Adrenal gland (tissue), 19 donors: ENCODE measurements at places on chromosomes 11 and 22. TPM values are rescaled to one million over a fixed set of nuclear protein-coding genes. Genes with fewer than 3 reads are reported as not detected.

- DNase-seq = no peak
Measured at GRCh38 chr22:40493441-40493840, 123.0 kb downstream of the SGSM3 start.

DNA sequence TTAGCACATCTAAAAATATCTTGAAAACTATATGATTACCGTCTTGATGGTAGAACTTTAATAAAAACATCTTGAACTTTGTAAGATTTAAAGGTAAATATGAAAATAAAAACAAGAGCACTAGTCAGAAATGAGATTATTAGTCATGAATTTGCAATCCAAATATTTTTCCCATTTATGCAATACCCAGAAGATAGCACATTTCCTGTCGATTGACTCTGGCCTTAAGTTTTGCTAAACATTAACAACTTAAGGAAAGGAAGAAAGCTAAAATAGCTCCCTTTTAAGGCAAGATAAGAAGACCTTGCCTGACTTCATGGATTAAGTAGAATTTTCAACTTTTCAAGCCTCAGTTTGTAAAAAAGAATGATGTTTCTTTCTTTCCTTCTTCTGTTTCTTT lies 1374.7 kb upstream of the RAG2 start:
- DNase-seq = no peak

GRCh38 chr11:6417907-6418556 lies 862 bp downstream of the APBB1 start:
- DNase-seq = no peak

DNA sequence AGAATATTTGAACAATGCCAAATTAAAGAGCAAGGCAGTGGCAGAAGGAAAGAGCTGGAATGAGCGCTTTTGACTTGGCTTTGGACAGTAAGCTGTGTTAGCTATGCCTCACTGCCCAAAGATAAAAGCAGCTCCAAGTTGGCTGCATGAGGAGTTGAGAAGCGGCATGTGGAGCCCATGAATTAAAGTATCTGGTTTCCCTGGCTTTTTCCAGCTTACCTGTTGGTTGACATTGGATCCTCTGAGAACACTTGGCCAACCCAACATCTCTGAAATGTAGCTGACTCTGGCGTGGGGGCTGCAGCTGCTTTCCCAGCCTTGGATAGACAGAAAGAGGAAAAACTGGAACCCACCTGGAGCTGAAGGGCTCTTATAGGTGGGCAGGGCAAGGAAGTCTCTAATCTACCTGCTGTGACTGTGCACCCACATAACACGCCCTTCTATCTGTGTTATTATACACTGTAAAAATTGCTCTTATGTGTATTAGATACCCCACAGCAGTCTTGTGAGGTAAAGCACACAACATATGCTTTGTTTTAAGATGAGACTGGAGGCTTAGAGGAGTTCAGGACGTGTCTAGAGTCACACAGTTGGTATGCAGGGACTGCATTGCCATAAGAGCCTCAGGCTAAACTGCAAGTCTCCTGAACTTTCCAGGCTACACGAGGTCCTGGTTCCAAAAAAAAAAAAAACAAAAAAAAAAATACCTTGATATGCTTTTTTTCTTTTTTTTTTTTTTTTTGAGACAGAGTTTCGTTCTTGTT lies 5.8 kb downstream of the UBASH3B start:
- no peak for DNase-seq

- no peak for DNase-seq
Measured at GRCh38 chr11:77060234-77060633, 6.5 kb upstream of the CAPN5 start.

- peak; percentile 31 for DNase-seq
Measured at GRCh38 chr11:109644152-109644551, 222.2 kb downstream of the C11orf87 start.

DNA sequence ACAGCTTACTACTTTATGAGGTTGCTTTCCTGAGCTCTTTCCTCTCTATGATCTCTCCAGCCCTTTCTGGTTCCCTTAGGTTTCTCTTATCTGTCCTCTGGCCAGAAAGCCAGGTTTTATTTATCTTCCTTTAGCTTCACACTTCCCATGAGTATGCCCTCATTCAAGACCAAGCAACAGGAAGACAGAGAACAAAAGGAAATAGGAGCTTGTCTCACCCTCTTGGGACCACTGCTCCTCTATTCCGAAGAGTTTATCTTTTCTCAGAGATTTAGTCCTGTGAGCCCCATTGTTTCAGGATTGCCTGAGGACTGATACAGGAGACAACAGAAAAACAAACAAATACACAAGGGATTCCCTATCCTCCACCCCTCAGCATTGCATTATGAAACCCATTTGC lies 62.4 kb upstream of the CCDC179 start:
- no peak for DNase-seq

DNA sequence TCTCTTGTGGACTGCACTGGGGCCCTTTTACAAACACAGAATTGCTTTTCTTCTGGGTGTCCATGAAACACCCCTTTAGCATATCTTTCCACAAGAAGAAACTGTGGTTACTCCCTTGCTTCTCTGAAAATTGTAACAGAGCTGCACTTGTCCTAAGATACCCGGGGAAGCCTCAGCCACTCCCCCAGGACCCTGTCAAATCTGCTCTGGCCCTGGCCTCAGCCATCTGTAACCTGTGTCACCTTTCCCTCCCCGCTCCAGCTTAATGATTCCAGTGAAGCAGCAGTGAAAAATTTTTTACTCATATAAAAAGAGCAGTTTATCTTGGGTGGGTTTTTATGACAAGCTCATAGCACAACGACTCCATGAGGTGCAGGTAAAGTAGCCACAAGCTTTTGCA lies 3.4 kb upstream of the DUSP18 start:
- DNase-seq = no peak

- peak; percentile 96 for DNase-seq
Measured at GRCh38 chr11:75554258-75555022, 7.6 kb upstream of the SERPINH1 start.

DNA sequence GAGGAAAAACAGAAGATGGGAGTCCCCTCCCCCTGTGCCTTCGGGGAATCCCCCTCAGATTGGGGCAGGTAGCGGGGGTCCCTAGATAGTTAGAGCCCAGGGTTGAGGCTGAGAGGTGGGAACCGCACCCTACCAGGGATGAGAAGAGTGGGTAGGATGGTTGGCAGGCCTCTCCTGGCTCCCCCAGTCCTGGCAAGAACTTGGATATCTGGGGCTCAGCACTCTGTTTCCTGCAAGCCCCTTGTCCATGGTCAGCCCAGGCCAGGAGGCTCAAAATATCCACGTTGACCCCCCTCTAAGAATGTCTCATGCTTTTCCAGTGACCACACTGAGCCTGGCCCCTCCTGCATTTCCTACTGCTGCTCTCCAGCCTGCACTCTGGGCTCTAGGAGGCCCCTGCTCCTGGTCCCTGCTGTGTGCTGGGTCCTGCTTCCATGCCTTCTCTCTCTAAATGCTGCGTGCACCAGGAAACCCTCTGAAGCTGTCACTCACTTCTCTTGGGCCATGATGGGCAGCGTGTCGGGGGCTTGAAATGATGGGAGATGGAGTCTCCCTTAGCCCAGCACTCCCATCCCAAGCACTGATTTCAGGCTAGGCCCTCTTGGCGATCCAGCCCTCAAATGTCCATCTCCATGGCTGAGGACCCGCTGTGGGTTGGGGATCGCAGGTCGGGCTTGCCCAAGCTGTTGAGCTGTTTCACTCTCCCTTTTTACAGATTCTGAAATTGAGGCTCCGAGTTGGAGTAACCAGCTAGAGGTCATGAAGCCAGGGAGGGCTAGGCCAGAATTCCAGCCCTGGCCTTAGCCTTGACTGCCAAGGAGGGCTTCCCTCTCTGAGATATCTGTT lies 2.0 kb downstream of the MAP3K11 start:
- no peak for DNase-seq

- no peak for DNase-seq
Measured at GRCh38 chr11:12285106-12285505, 92.3 kb upstream of the PARVA start.

GRCh38 chr11:19091366-19091765 lies 25.6 kb upstream of the ZDHHC13 start:
- DNase-seq = no peak

DNA sequence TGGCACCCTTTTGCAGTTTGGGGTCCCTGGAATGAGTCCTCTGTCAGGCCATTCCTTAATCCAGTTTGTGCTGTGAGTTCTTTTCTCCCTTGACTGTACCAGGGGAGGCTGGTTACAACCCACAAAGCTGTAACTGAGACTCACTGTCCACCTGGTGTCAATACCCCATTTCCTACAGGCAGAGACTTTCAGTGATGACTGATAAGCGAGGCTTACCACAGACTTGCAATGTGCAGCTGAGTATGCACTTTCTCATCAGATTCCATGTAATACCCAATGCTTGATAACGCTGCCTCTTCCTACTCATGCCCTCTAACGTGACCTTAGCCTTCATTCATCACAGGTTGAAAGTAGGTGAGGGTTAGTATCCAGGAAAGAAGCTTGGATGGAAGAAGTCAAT lies 120.1 kb downstream of the INSC start:
- DNase-seq = no peak

DNA sequence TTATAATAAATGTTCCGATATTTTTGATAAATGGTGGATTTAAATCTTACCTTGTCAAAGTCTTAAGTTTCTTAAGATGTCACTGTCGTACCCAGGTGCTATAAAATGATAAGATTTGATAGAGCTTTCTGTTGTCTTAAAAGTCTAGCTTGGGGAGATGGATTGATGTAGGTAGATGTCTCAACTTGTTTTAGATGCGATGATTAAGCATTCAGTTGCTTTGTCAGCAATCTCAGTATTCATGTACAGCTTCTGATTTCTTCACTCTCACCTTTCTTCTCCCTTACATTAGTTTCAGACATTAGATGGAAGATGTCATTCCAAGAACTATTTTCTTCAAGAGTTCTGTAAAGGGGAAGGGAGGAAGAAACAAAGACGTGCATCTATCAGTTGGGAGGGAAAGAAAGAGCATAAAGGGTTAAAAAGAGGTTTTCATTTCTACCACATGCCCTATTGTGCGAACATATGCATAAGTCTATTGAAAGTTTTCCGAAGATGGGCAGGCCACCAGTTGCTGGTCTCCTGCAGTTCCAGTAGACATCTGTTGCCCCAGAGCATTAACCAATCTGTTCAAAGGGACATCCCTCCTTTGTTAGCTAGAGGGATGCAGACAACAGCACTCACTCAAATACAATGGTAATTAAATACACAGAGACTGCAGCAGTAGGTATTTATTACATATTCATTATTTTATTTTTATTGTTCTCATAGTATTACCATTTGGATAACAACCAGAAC lies 38.4 kb downstream of the ZC3H12C start:
- no peak for DNase-seq

GRCh38 chr22:40383905-40384304 lies 13.5 kb downstream of the SGSM3 start:
- peak; percentile 84 for DNase-seq

GRCh38 chr11:70482529-70482917 lies 84.2 kb downstream of the CTTN start:
- no peak for DNase-seq

DNA sequence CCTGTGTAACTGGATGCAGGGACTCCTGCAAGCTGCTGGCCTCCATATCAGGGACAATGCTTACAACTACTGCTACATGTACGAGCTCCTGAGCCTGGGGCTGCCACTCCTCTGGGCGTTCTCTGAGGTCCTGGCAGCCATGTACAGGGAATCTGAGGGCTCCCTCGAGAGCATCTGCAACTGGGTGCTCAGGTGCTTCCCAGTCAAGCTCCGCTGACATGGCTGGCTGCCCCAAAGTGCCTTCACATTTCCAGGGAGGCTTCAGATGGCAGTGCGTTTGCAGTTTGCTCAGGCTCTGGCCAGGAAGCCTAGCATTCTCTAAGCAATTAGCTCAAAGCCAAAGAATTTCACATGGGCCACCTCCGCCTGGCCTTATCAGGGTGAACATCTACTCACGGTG lies 117.4 kb upstream of the PARVA start:
- no peak for DNase-seq

GRCh38 chr22:23516304-23516703 lies 63.8 kb downstream of the IGLL1 start:
- no peak for DNase-seq

DNA sequence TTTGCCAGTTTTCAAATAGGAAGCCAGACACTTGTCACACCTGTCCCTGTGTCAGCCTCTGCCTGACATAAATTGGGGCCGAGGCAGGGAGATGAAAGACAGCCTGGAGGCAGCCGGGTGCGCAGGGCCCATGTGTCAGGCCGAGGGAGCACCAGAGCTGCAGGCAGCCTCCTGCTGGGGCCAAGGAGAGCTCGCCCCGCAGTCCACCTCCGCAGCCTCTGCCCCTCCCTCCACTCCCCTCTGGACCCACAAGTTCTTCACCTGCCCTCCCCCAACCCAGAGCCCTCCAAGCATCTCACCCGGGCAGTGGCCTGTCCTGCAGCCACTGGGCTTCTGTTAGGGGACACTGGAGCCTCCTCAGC lies 8.8 kb downstream of the RTN4R start:
- DNase-seq = no peak

DNA sequence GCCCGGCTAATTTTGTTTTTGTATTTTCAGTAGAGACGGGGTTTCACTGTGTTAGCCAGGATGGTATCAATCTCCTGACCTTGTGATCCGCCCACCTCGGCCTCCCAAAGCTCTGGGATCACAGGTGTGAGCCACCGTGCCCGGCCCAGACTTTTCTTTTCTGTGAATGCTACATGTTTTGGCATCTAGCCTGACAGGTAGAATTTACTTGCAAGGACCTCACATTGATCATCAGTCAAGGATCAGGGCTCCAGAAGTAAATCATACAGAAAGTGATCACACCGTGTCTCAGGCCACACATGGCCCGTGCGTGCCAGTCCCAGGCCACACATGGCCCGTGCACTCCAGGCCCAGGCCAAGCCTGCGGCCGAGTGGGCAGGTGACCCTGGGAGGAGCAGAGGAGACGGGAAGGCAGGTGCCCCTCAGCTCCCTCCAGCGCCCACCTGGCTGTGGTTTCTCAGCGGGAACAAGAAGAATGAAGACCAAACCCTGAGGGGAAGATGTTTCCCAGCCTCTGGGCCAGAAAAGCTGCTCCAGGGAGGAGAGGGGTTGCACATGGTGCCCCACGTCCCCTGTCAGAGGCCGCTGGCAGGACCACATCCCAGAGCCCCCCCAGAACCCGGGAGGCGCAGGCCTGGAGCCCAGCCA lies 76.2 kb downstream of the BRD1 start:
- no peak for DNase-seq

DNA sequence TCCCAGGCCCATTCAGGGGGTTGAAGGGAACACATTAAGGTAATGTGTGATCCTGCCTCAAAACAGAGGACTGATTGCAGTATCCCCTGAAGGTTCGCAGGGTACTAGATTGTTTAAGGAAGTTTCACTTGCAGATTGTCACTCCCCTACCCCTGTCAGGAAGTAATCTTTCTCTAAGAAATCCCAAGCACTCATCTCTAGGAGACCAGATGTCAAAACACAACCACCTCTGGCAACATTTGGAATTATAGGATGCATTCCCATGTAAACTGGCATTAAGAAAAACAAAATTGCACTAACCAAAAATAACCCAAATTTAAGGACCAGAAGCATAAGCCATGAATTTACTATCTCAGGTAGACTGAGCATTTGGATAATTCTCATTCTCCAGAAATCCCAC lies 1.6 kb downstream of the MRPL17 start:
- no peak for DNase-seq

The DSCAML1 gene
- 0.81 TPM for total RNA-seq

The ACTN3 gene
- not detected for total RNA-seq

The MMP27 gene
- total RNA-seq = not detected

The DDX10 gene
- 21.8 TPM for total RNA-seq

The CARD18 gene
- not detected for total RNA-seq

The INPP5J gene
- total RNA-seq = 6.3 TPM

The LRRC74B gene
- total RNA-seq = not detected

The KLHL35 gene
- 1.2 TPM for total RNA-seq

The LARGE2 gene
- 4.2 TPM for total RNA-seq
